ENCODE measurements at places on chromosomes 4 and X.

- DNase-seq = no peak
Measured at GRCh38 chr4:169628579-169628978, 8.2 kb downstream of the CLCN3 start.

DNA sequence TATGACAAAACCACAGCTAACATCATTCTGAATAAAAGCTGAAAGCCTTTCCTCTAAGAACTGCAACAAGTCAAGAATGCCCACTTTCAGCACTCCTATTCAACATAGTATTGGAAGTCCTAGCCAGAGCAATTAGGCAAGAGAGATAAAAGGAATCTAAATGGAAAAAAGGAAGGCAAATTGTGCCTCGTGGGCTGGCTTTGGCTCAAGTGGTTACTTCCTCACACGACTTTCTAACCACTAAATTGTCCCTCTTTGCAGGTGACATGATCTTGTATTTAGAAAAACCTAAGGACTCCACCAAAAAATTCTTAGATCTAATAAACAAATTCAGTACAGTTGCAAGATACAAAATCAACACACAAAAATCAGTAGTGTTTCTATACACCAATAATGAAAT lies 57.2 kb downstream of the SCML2 start:
- no peak for DNase-seq

DNA sequence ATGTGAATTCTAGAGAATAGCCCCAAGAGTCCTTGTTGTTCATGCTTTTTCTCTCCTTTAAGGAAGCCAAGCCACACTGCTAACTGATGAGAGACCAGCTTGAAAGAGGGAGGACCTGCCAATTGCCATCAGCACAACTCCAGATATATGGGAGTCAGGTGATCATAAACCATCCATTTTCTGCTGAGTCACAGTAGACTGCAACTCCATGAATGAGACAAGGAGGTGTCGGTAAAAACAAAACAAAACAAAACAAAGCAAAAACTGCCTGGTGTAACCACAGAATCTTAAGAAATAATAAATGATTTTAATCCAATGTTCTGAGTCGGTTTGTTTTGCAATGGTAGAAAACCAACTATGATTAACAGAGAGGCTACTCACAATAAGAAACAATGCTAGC lies 837.3 kb downstream of the PCDH7 start:
- no peak for DNase-seq

DNA sequence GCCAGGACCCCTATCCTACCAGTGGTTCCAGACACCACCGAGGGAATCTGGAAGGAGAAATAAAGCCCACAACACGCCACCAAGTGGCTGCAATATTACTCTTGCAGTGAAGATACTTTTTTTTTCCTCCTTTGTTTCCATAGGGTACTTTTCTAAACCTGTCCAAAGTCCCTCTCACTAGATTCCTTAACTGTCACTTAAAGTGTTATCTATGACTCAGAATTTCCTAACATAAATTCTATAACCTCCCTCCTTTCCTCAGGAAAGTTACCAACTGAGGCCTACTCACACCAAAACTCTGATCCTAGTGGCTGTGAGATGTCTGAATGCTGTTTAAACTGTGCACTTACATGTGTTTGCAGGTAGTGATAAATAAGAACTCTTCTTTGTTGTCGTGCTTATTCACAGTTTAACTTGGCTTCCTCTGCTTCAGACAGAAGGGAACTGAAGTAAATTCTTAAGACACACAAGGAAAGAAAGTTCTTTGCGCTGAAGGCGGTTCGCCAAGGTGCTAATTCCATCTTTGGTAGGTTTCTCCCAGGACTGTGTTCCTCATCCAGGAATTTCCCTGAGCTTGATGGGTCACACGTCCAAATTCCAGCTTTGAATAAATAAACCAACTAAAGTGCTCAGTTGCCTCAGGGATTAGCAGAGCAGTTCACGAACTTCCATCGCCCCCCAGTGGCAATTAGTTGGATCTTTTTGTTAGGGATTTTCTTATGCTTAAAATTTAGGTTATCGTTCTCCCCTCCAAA lies 10.7 kb upstream of the HCCS start:
- no peak for DNase-seq

Measured in activated CD4-positive, alpha-beta T cell treated with anti-CD3 and anti-CD28 coated beads, Interleukin-2, amount 50 U/mL, for 48 hours (primary cell).